ENCODE measurements at places on chromosomes 1 and 21.

DNA sequence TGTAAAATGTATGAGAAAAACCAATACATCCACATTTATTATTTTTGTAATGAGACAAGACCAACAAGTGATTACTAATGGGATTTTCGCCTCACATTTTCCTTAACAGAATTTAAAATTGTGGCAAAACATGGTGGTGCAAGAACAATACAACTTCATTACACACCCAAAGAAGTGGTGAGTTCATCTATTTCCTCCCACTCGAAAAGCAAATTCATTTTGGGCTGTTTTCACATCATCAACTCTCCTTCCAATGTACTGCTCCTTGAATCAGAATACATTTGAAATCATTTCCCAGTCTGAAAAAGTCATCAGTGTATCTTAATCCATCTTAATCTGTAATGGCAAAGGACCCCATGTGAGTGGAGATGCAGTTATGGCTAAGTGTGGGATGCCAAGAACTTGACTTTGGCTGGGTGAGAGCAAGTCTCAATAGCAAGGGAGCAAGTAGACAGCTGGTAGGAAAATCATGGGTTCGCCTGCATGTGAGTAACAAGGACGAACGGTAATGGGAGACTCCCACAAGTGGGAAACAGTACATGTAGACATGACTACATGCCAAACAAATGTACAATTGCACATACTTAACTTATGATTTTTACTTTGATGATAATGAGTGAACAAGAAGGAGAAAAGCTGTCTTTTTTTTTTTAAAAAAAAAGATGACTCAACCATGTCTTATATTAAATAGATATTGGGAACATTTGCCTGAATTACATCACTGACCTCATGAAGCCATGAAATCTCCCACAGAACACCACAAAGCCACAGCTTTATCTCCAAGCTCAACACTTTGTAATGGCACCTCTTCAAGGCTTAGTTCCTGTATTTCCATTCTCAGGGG is 46.0 kb downstream of the RUNX1 start:
- no peak for DNase-seq

DNA sequence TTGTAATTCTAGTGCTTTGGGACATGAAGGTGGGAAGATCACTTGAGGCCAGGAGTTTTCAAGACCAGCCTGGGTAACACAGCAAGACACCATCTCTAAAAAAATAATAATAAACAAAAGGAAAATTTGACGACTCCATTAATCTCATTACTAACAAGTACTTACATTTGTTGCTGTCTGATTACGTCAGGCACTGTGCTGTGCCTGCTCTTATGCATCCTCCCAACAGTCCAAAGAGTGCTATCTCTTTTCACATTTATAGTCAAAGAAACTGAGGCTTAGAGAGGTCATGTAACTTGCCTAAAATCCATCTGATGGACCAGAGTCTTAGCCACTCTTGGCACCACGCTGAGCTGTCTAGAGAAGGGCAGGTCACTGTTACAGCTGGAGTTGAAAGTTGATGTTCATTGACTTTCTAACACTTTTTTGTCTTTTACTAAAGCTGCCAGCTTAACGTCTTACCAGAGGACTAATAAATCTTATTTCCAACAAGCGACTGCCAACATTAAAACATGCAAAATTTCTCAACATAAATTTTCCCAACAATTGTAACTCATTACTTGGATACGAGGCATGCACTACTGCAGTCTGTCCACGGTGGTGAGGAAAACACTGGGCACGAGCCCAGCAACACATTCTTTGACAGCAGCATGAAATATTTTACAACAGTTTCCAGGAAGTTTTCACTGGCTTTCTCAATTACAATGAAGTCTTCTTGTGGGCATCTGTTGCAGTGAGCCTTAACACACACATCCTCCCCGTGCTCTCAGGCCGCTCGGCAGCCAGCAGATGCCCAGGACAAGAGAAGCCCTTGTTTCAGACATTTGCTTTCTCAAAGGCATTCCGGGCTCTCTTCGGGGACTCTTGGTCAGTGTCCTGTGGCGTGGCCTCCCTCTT is 262.9 kb upstream of the PROX1 start:
- peak; percentile 35 for DNase-seq

DNA sequence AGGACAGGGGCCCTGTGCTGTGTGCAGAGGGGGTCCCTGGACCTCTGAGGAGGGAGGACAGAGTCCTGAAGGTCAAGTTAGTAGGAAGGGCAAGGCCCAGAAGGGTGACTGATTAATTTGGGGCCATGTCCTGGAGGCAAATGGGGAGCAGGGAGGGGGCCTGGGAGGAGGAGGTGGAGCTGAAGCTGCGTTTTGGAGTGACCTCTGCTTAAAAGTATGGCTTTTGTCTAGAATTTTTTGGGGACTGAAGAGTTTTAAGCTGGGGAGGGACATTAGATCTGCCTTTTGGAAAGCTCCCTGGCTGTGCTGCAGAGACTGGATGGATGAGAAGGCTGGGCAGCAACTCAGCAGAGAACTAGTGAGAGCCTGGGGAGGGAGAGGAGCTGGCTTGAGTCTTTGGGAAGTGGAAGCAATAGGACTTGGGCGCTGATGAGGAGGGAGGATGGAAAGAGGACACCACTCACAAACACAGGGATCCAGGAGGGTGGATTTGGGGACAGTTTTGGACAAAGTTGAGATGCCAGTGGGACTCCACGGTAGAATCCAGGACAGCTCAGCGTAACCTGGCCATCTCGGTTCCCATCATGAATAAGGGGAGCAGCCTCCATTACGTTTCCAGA is 52.9 kb downstream of the ACBD3 start:
- DNase-seq, result peak; percentile 5

GRCh38 chr1:34918977-34919561 is 10.4 kb downstream of the DLGAP3 start:
- DNase-seq, result no peak

- no peak for DNase-seq
Measured at GRCh38 chr1:39212499-39212898, 8.0 kb downstream of the MACF1 start.

- peak; percentile 74 for DNase-seq
Measured at GRCh38 chr1:39657923-39658485, 13.9 kb downstream of the NT5C1A start.

DNA sequence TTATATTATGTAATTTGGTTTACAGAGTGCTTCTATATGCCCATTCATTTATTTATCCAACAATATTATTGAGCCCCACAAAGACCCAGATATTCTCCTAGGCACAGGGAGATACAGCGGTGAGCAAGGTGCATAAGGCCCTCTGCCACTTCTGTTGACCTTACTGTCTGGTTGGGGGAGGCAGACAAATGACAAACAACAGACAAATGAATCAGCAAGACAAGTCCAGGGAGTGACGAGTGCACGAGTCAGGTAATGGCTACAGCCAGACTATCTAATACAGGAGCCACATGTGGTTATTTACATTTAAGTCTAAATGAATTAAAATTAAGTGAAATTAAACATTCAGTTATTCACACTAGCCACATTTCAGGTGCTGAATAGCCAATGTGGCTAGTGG is 22.0 kb upstream of the BCAR3 start:
- no peak for DNase-seq

- DNase-seq, result no peak
Measured at GRCh38 chr1:24138476-24139221, 4.3 kb downstream of the IL22RA1 start.

DNA sequence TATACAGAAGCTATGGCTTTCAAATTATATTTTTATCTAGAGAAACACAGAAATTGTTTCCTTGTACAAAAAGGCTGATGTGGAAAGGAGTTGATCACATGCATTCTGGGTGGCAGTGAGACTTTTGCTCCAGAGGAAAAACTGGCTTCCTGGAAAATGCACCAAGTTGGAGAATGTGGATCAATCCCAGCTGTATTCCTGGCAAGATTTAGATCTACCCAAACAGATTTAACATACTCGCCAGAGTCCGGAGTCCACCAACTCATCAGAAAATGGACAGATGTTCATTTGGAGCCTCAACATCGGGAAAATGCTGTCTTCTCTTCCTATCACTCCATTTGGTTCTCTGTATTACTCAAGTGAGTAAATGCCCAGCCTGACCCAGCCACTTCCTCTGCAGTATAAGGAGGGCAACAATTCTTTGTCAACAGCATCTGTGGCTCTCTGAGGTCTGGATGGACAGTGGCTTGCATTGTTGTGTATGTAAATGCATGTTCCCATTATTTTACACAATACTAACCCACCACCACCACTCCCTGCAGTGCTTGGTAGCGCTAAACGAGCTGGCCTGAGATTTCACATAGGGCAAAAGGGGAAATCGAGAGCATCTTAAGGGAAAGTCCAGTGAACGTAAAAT is 226.2 kb upstream of the IRF2BP2 start:
- DNase-seq, result no peak

GRCh38 chr1:3231826-3232225 is 162.8 kb downstream of the PRDM16 start:
- DNase-seq, result no peak

- no peak for DNase-seq
Measured at GRCh38 chr1:155962599-155963211, 15.6 kb downstream of the ARHGEF2 start.

- DNase-seq, result no peak
Measured at GRCh38 chr1:168980180-168980579, 126.3 kb upstream of the ATP1B1 start.

DNA sequence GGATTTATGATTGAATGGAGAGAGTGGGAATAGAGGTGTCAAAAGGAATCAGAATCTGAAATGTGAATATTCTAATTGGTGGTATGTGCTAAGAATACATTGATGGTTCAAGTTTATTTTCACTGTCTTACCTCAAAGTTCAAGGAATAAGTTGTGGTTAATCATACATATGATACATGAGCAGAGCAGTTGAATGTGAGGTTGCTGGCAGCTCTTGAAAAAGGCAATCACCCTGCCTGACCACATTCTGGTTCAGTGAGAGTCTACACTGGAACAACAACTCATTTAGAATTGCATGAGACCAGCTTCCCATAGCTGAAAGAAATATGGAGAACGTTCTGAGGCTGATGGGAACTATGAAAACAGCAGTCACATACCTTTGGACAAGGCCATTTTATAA is 68.3 kb upstream of the ARHGAP29 start:
- no peak for DNase-seq

DNA sequence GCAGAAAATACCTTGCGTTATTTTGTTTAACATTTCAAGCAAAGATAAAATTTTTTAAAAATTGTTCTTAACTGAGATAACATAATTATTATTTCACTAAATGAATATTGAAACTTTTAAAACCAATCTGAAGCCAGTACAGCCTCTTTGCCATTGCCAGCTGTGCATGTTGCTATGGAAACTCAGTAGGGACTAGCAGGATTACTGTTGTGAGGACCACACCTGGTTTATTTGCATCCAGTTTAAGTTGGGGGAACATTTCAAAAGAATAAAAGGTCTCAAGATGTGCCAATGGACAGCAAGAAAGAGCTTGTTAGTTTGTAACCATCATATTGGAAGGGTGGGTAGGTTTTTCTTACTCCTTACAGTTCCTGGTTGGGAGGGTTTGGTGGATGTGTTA is 80.7 kb downstream of the POU2F1 start:
- no peak for DNase-seq

DNA sequence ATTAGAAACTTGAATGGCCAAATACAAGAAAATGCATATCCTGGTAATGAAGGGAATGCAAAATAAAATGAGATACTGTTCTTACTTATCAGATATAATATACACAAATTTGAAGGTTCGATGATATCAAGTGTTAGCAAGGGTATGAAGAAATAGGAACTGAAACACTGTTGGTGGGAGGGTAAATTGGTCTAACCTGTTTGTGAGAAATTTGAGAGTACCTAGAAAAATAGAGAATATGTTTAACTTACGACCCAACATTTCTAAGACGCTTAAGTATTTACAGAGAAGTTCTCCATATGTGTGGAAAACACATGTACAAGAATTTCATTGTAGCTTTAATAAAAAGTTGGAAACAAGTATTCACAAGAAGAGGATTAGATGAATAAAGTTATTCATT is 25.9 kb downstream of the ATG4C start:
- DNase-seq, result no peak

- DNase-seq, result no peak
Measured at GRCh38 chr1:83761167-83762038, 237.5 kb downstream of the TTLL7 start.

DNA sequence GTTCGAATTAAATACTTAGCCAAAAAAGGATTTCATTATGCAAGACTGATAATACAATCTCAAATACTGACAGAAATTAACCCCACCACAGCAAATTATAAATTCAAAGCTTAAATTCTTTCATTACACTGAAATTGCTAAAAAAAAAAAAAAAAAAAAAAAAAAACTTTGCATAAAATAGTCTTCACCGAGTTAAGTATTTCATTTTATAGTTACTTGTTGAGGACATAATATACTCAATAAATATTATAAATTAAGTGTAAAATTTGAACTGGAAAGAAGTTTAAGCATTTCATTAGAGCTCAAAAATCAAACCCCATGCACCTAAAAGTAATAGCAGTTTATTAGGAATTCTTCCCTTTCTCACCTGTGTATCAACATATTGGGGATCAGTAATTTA is 1.9 kb upstream of the PSMG1 start:
- DNase-seq, result no peak

DNA sequence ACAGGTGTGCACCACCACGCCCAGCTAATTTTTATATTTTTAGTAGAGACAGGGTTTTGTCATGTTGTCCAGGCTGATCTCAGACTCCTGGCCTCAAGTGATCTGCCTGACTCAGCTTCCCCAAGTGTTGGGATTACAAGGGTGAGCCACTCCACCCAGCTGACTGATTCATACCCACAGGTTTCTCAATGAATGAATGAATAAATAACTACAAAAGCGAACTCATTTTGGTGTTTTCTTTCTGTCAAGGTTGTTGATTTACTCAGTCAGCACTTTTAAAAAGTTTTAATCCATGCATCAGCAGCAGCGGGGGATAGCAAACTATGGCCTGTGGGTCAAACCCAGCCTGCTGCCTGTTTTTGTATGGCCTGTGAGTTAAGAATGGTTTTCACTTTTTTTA is 217.5 kb downstream of the FAF1 start:
- no peak for DNase-seq

GRCh38 chr1:66412704-66413103 is 121.2 kb upstream of the SGIP1 start:
- no peak for DNase-seq

DNA sequence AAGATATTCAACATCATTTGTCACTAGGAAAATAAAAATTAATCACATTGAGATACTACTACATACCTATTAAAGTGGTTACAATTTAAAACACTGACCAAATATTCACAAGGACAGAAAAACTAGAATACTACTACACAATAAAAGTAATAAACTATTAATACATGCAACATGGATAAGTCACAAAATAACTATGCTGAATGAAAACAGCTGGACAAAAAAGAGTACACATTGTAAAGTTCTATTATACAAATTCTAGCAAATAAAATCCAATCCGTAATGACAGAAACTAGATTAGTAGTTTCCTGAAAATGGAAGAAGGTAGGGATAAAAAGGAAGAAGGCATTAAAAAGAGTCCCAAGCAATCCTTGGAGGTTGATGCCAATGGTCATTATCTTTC is 348.7 kb upstream of the PTBP2 start:
- DNase-seq, result no peak

- DNase-seq, result no peak
Measured at GRCh38 chr1:84724128-84724860, 34.0 kb upstream of the SSX2IP start.

- DNase-seq, result no peak
Measured at GRCh38 chr1:99869304-99869703, 19.1 kb downstream of the AGL start.
